ENCODE measurements at places on chromosomes 7 and 10.

DNA sequence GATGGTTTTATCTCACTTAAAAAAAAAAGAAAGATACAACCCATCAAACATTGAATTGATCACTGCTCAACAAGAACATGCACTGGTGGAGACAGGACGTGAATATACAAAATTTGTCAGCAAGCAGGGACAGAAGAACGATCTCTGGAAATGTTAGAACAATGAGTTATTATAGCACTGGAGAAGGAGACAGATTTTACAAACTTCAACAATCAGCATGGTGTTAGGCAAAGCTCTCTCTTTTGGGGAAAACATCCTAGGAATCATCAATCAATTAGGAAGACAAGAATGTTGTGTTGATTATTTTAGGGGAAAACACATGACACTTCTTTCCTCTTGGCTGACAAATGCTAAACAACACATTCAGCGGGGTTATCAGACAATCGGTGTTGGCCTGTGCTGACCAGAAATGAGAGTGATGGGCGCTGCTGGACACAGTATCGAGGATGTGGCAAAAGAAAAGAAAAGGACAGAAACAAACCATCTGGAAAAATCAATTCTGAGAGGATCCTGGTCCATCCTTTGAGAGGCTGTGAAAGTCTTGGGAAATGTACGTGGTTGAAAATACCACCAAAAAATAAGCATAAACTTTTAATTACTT lies 103.9 kb downstream of the RAPGEF5 start:
- DNase-seq = no peak

DNA sequence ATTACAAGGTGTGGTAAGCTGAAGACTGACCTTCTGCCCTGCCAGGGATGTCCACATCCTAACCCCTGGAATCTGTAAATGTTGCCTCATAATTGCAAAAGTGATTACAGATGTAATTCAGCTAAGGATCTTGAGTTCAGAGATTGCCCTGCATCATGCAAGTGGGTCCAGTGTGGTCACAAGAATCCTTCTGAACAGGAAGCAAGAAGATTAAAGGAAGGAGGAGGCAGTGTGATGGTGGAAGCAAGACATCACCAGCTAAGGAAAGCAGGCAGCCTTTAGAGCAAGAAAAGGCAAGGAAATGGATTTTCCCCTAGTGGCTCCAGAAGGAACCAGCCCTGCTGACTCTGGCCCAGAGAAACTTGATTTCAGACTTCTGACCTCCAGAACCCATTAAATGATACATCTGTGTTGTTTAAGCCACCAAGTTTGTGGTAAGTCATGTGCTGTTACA lies 78.1 kb downstream of the USP6NL start:
- DNase-seq = no peak

DNA sequence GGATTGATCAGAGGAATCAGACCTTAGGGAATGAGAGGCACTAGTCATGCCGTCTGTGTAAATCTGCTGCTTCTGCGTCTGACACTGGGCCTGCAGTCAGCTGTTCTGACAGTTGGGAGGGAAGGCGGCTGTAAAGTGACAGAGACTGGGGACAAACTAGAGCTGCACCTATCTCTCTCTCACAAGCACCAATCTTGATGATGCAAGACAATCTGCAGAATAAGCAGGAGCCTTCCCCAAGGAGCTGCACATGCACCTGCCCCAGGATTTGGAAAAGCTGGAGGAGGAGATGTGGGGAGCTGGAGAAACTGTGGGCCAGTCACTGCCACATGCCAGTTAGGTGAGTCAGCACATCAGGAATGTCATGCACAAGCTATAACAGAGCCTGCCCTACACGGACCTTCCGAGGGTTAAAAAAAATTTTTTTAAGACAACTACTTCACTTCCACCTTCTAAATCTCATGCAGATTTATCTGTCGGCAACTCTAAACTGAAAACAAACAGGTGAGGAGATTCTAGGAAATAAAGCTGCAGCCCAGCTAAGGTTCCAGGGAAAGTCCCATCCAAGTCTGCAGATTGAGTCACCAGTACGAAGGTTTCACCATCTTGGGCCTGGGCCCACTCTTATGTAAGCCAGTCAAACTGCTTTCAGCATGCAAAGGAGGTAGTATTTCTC lies 39.2 kb downstream of the ENO4 start:
- no peak for DNase-seq

GRCh38 chr10:11713186-11713743 lies 28.9 kb upstream of the ECHDC3 start:
- DNase-seq = no peak

GRCh38 chr7:85320699-85321476 lies 134.0 kb upstream of the SEMA3D start:
- DNase-seq = no peak

DNA sequence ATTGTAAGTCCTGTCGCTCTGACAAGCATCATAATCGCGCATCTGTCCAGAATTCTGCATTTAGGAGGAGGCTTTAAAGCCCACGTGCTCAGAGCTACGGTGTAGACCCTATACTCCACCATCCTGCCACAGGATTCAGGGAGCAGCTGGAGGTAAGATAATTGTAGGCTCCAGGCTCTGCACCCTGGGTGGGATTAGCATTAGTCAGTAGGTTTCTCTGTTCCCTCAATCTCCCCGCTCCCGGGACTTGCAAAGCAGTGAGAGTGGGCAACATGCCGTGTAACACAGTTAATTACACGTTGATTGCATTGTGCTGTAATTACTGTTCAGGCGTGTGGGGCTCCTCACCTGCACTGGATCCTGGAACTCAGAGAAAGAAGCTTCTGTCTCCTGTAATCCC lies 89.3 kb upstream of the CUX1 start:
- DNase-seq = peak; percentile 66

DNA sequence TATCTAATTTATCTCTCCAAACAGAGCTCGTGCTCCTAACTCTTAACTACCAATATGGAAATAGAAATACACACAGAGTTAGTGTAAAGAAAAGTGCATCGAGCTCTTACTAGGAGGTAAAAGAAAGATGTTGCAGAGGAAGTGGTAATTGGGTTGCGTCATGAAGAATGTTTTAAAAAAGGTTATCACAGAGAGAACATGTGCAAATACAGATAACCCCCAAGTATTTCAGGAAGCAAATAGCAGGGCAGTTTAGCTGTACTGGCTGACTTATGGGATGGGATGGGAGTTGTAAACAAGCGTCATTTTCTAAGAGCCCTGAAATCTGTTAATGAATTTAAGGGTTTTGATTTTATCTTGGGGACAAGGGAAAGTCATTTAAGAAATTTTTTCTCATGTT lies 153.9 kb downstream of the AGMO start:
- DNase-seq = no peak

GRCh38 chr7:6510476-6511133 lies 40.7 kb downstream of the GRID2IP start:
- no peak for DNase-seq

DNA sequence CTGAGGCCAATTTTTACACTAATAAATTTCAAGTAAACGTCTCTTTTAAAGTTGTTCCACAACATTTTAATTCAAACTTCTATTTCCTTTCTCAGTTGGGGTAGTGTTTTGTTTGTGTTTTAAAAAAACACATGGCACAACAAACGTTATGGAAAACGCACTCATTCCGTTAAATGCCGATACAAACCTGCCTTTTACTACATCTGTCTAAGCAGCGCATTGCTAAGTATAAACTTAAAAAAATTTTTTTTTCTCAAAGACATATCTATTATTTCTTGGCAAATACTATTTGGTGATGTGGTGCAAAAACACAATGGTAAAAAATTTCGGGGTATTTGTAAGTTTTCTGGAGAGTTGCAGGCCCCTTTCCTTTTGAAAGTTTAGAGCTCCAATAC lies 1.4 kb downstream of the SKIDA1 start:
- DNase-seq = no peak

DNA sequence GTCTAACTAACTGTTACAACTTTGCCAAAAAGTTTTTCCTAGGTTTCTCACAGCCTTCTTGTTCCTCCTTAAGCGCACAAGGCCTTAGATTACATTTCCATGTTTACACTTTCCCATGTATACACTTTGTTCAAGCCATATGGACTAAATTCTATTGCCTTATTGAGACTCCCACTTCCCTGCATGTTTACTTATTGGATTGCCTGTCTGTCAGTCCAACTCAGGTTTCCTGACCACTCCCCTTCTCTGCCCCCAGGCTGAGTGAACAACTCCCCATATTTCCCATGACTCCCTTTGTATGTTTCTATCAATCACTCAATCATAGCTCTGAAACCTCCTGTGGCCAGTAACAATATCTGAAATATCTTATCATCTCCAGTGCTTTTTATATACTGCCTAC lies 43.0 kb downstream of the SLC25A40 start:
- no peak for DNase-seq
